Inflammatory macrophage treated with lipopolysaccharide for 4 hours (primary cell): ENCODE measurements at places on chromosomes 7 and 10.

DNA sequence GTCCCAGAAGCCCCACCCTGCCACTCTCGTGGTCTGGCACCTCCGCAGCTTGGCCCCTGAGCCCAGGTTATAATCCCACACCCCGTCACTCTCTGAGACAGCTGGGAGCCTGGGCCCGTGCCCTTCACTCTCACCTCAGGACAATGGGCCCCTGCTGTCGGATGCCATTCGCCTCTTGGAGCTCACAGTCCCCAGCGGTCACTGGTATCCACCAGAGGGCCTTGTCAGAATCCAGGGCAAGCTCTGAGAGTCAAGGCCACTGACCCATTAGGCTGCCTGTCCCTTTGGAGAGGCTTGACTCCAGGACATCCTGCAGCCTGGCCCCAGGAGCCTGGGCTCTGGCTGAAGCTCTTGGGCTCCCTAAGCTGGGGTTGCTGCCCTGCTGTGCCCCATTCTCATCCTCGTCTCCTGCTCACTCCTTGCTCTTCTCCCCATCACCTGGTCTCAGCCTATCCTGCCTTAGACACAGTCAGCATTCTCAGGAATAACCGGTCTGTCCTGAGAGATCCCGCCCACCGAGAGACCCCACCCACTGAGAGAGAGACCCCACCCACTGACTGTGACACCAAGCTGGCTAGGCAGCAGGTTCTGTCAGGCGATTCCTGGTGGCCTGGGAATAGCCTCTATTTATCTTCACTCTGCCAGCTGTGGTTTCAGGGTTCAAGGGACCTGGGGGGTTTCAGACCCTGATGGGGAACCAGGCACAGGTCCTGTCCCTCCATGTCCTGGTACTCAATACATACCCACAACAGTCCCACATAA, 27.7 kb downstream of the CPXM2 start:
- no peak for DNase-seq

- peak; percentile 8 for DNase-seq
Measured at GRCh38 chr7:81114633-81115032, 195.8 kb upstream of the SEMA3C start.

DNA sequence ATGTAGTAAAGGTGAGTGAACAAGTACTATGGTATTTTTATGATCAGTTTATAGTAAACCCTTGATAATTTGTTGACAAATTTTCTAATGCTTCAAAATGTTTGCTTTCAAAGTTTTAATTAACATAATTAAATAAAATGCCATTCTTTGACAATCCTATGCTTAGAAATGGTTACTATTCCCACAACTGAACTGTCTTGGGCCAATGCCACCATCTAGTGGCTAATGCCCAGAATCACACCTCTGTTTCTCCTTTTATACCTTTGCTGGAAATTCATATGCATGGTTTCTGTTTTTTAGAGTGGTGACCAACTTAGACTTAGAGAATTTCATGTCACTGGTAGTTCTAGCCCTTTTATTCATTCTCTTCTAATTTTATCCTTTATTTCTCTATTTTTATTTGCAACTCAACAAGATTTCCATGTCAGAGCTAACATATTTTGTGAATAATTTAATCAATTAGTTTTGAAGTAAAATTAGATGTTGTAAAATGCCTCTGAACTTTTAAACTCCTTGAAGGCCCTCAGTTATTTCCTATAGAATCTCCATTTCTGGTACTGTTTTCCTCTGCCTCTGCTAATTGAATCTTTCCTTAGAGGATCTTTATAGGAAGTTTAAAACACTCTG, 31.1 kb downstream of the PCGF5 start:
- DNase-seq, result peak; percentile 59

- DNase-seq, result no peak
Measured at GRCh38 chr10:2543142-2543886, 524.0 kb upstream of the PFKP start.

DNA sequence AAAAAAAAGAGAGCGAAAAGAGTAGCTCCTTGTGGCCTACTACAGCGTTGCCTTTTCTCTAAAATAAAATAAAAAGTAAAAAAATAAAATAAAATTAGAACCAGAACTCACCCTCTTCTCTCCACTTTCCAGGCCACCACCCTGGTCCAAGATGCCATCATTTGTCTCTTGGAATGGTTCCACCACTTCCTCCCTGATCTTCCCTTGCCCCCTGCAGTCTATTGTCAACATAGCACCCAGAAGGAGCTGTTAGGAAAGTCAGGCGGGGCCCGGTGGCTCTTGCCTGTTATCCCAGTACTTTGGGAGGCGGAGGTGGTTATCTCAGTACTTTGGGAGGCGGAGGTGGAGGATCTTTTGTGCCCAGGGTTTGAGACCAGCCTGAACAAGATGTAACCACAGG, 7.6 kb upstream of the GRID2IP start:
- peak; percentile 69 for DNase-seq

DNA sequence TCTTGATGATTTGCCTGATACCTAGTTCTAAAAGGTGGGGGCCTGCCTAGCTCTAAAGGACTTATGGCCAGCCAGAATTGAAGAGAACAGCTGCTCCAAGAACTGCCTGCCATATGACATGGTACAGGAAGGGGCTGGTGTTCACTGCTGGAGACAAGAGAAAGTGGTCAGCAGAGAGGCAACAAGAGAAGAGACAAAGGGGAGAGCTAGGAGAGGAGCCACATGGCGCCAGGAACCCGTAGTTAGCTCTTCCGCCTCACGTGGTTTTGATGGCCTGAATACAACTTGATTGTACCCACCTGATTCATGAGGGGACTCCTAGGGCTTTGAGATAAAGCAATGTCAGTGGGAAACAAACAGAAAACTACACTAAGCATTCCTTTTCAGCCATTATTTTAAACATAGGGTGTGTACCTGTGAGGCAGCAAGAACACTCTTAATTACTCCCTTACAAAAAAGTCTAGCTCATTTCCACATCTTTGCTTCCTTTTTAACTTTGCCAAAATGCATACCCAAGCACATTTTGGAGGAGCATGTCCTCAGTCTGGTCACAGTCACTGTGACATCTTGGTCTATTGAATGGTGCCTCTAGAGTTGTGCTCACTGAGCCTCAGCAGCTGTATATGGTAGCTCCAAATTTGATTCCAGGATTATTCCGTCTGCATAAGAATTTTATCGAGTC, 71.6 kb downstream of the CCDC71L start:
- DNase-seq, result no peak

DNA sequence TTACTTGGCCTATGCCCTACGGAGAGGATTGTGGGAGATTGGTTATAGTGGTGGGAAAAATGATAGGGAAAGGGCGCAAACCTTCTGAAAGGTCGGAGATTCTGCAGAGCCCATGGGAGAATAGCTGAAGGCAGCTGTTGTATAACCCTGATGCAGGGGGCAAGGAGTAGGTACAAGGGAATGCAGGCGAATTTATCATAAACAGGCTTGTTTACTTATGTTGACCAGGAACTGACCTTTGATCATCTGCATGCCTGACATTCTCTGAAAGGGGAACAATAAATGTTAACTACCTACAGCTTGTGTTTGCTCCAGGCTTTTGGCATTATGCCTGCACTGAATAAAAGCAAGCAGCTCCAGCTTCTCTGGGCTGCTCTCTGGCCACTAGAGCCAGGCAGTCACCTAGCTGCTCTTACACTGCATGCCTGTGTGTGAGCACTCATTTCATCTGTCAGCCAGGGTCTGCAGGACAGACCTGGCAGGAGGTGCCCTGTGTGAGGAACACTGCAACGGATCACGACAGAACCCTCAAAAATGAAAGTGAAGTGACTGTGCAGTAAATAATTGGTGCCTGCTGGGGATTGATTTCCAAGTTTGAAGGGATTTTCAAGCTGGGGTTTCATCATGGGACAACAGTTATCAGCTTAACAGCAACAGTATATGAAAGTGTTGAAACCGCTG, 31.1 kb upstream of the ABCA13 start:
- DNase-seq, result peak; percentile 26

DNA sequence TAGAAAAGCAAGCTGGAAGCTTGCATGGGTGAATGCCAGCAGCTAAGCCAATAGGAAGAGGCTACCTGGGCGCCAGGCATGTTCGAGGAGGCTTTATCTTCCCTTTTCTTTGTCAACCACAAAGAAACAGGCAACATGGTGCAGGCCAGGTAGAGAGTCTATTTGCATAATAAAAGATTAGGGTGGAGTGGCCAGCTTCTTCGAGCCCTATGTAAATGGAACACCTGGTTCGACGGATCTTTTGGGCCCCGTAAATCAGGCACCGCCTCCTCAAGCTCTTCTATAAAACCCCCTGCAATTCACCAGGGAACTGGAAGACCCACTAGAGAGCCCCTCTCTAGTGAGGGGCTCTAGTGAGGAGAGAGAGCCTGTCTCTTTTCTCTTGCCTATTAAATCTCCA, 1106.2 kb upstream of the CELF2 start:
- no peak for DNase-seq

DNA sequence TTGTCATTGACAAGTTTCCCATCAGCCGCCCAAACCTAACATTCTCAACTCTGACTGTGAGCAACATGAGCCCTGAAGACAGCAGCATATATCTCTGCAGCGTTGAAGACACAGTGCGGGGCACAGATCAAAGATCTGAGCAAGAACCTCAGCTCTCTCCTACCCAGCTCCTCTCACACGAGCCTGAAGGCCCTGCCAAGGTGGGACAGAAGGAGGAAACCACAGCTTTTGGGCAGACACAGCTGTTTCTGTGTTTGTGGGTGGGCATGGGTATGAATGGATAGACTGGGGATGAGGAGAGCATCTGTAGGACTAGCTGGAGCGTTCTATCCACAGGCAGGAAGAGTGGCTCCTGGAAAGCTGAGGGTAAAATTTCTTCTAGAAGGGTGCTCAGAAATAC, 8.5 kb upstream of the PRSS1 start:
- DNase-seq, result no peak

- DNase-seq, result no peak
Measured at GRCh38 chr7:151277631-151278030, 29.1 kb upstream of the SMARCD3 start.

DNA sequence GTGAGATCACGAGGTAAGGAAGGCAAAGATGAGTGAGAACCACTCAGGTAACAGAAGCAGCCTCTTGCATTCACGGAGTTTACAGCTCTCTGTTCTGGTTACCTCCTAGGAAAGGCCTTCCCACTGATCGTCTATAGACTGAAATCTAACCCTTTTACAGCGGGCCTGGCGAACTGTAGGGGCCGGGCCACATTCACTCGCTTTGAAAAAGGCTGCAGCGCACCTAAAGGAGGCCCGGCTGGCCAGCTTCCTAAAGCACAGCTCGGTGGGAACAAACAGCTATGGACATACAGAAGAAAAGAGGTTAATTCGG, 565 bp downstream of the ATP5MK start:
- no peak for DNase-seq

DNA sequence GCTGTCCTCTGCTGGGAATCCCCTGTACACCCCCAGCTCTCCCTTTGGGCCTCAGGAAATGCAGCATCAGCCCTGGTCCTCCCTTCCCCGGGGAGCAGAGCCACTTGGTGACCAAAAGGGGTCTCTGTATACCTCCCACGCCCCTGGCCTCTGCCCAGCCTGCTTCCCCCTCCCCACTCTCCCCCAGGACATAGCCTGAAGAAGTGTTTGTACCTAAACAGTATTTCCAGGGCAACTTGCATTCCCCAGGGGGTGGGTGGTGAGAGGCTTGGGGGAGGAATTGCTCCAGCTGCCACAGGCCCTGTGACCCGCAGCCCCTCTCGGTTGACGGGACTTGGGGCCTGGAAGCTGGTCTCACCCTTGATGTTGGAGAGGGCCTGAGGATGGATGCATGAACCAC, 39.3 kb downstream of the TMEM270 start:
- DNase-seq, result no peak

GRCh38 chr7:134701272-134701671, 54.6 kb downstream of the BPGM start:
- DNase-seq, result no peak

GRCh38 chr7:14115701-14116100, 126.2 kb upstream of the ETV1 start:
- no peak for DNase-seq

GRCh38 chr7:120307991-120308545, 35.1 kb downstream of the KCND2 start:
- no peak for DNase-seq

DNA sequence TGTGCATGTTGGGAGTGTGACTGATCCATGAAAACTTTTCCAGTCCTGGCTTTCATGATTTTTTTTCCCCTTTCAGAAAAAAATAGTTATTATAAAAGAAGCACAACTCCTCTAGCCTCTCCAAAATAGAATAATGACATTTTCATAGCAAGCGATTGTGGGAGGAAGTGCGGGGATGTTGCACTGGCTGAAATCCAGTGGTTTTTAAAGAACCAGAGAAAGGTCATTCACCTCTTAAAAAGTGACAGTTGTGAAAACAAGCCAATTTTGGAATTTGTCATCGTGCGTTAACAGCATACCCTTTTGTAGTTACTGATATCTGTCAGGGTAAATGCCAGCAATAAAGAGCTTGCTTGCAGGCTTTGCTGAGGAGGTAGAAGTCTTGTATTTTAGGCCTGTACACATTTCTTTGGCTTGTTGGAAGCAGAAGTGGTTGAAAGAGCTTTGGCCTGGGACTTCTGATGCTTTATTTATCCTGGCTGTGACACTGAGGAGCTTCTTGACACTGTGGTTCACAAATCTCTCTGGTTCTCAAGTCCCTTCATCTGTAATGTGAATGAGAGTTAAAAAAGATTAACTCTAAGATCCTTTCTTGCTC, 545.9 kb downstream of the REEP3 start:
- DNase-seq, result no peak

GRCh38 chr10:52740913-52741675, 31.5 kb downstream of the MBL2 start:
- DNase-seq, result peak; percentile 46

DNA sequence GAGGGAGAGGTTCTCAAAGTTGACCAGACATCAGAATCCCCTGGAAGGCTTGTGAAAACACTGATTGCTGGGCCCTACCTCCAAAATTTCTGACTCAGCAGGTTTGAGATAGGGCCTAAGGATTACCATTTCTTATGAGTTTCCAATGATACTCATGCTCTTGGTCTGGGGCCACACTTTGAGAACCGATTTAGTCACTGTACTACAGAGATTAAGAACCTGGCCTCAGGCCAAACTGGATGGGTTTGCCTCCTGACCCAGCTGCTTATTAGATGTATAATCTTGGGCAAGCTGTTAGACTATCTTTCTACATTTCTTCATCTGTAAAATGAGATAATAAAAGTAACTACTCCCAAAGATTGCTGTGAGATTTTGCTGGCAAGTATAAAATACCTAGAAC, 77.1 kb upstream of the SCIN start:
- DNase-seq, result no peak

- no peak for DNase-seq
Measured at GRCh38 chr7:47932466-47933037, 15.7 kb downstream of the PKD1L1 start.

- DNase-seq, result peak; percentile 8
Measured at GRCh38 chr10:71064413-71065118, 147.8 kb upstream of the UNC5B start.
